HS-5 (cell line): ENCODE measurements at places on chromosomes 4 and X.

DNA sequence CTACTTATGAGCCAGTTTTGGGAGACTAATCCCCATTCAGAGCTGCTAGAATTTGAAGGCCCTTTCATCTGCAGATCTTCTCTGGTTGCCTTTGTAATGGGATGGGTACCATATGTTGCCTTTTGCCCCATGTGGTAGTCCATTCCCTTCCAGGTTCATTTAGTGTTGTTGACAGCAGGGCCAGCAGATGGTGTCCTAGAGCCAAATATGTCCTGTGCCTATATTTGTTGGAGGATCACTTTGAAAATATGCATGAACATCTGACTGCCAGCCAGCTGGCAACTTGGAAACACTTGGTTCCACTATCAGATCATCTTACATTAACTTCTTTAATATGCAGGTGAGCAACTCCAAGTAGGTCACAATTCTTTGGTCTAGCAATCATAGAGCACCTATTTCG is 30.4 kb downstream of the CFAP299 start:
- DNase-seq, result peak; percentile 42

GRCh38 chr4:182174979-182175378 is 68.2 kb upstream of the TENM3 start:
- DNase-seq, result no peak

DNA sequence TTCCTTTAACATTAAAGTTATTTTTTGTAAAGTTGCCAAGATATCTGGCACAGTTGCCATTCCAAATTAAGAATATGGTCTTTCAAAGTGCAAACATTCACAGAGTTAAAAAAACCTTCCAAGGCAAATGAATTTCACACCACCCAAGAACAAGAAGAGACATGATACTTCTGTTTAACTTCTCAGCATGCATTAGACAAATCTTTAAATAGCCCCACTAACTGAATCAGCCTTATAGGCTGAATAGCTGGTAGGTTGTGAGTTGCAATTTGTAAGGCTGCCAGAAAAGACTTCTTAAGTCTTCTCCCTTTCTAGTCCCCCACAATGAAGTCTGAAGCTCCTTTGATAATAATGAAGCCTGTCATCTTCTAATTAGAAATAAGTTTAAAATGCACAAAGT is 95.6 kb downstream of the MAPK10 start:
- no peak for DNase-seq

DNA sequence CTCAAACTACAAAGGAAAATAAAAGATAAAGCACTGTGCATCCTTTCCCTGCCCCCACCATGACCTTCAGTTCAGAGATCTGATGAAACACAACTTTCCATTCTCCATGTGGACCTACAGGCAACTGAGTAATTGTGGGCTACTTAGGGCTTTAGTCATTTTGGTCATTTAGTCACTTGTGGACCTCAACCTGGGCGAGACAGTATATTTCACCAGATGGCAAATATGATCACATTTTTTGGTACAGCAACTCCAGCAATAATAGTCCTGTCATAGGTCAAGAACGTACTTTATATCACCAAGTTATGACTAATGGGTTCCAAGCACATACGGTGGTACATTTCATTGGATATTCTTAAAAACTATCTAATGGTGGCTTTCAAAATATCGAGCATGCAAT is 141.2 kb downstream of the PDGFC start:
- DNase-seq, result peak; percentile 96

- no peak for DNase-seq
Measured at GRCh38 chr4:52143815-52144214, 92.7 kb downstream of the SPATA18 start.

DNA sequence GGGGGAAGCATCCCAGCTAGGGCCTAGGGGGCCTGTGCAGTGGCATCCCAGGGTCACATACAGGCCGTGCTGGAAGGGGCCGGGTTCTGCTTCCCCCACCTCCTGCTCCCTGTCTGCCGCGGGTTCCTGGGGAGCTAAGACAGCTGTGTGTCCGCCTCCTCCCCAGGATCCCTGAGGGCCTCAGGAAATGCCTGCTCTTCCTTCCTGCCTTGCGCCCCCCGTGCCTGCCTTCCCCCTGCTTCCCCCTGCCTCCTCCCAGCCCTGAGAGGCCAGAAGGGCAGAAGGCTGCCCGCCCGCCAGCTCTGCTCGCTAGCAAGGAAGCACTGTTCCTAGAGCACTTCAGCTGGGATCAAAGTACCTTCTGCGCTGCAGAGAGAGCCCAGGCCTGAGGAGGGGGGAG is 2.9 kb upstream of the BGN start:
- no peak for DNase-seq

GRCh38 chr4:3402491-3403347 is 39.0 kb upstream of the HGFAC start:
- peak; percentile 43 for DNase-seq

DNA sequence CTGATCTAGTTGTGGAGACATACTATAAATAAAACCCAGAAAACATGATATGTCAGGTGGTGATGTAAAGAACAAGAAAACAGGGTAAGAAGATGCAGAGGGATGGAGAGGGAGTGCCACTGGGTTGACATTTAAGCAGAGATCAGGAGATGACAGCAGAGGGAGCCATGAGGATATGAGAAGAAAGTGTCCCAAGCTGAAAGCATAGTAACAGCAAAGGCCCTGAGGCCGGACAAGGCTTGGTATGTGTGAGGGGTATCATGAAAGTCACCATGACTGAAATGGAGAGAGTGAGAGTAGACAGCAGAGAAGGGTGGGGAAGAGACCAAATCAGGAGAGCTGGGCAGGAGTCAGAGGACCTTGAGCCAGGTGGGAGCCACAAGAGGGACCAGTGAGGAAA is 3.4 kb downstream of the GPKOW start:
- no peak for DNase-seq

DNA sequence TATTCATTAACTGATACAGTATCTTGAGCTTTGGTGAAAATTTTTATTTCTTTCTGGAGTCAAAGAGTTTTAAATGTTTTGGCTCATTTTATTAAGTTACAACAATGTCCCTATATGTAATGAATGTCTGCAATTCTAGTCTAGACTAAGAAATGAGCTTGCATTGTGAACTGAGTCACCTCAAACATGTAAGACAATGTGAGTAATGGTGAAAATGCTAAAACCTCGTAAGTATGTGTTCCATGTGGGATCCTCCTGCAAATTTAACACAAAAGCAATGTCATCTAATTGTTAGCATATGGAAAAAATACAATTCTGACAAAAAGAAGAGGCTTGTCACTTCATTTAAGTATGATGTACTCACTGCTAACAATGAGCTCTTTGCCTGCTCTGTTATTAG is 480.5 kb upstream of the FSTL5 start:
- DNase-seq, result peak; percentile 61
